Stimulated activated CD8-positive, alpha-beta memory T cell treated with anti-CD3 and anti-CD28 coated beads, Interleukin-7, amount 100 ng/mL, for 1 hour (primary cell): ENCODE measurements at places on chromosomes 11 and 22.

DNA sequence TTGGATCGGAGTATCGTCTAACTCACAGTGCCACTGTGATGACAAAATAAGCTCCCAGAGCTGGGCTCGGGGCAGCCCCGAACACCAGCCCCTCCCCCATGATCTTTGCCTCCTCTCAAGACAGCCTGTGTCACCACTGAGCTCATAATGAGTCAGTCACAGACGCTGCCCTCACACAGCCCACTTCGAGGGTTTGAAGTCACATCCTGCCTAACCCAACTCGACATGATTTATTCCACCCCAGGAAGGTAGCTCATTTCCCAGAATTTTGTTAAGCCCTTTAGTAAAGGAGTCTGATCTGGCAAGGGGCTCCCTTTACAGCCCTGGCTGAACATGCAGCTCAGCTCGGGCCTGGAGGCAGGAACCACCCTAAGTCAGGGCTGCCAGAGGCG, 22.8 kb downstream of the MYH9 start:
- DNase-seq: peak; percentile 65

- DNase-seq: no peak
These were observed 4.9 kb downstream of the TMEM109 start for GRCh38 chr11:60918939-60919265.

GRCh38 chr22:32776802-32777201, 24.7 kb upstream of the TIMP3 start:
- DNase-seq: no peak

- no peak for DNase-seq
These were observed 50.0 kb upstream of the SYT13 start for GRCh38 chr11:45336136-45336535.

DNA sequence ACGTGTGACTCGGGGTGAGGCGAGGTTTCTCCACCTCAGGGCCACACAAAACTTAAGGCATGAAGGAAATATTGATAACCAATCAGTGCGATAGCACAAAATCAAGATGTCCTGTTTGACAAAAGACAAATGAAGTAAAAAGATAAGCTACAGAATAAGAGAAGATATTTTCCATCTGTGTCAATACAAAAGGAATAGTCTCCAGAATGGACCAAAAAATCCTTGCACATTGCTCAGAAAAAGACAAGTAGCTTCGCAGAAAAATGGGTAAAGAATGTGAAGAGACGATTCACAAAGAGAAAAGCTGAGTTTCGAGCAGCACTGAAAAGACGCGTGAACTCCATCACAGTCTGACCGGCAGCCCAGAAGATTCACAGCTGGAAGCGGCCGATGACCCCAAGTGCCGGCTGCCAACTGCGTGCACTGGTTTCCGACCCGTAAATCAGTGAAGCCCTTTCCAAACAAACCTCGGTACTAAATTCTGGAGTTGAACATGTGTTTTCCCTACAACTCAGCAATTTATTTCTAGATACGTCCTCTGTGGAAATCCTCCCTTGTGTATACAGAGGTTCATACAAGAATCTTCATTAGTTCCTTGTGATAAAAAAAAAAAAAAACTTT, 308.4 kb downstream of the BRD1 start:
- DNase-seq: no peak

- DNase-seq: no peak
These were observed 10.5 kb downstream of the ARHGEF17 start for GRCh38 chr11:73318501-73319011.

DNA sequence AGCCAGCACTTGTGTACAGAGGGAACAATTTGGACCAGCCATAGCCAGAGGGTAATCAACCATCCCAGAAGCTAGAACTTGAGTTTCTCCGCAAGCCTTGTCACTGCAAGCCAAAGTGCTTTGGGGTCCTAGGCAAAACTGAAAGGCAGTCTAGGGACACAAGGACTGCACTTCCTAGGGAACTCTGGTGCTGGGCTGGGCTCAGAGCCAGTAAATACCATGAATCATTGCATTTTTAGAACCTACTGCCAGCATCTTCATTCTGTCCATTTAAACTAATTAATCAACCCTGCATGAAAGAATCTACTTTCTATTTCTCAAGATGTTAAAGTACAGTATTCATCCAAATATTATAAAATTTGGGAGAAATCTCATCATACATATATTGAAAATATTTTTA, 20.0 kb downstream of the PATE3 start:
- DNase-seq: no peak

- no peak for DNase-seq
These were observed 38.2 kb upstream of the LYVE1 start for GRCh38 chr11:10606536-10607208.

DNA sequence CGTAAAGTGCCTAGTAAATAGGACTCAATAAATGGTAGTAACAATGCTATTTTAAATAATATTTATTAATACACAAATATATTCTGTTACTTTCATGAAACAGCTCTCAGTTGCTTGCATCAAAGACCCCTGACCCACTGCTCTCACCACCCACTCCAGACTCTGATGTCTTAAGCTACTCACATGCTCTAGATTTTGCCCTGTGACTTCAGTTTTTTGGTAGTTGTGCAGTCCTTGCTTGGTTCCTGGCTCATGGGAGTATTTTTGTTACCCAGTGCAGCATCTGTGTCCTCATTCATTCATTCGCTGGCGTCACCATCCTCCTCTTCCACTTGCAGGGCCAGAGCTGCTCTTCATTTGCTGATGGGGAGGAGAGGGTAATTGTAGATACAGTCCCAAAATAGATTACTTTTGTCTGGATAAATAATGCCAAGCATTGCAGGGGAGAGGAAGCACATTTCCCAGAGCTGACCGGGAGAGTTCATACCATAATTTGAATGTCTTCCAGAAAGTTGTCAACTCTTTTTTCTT, 12.7 kb downstream of the MRPL48 start:
- DNase-seq: no peak

DNA sequence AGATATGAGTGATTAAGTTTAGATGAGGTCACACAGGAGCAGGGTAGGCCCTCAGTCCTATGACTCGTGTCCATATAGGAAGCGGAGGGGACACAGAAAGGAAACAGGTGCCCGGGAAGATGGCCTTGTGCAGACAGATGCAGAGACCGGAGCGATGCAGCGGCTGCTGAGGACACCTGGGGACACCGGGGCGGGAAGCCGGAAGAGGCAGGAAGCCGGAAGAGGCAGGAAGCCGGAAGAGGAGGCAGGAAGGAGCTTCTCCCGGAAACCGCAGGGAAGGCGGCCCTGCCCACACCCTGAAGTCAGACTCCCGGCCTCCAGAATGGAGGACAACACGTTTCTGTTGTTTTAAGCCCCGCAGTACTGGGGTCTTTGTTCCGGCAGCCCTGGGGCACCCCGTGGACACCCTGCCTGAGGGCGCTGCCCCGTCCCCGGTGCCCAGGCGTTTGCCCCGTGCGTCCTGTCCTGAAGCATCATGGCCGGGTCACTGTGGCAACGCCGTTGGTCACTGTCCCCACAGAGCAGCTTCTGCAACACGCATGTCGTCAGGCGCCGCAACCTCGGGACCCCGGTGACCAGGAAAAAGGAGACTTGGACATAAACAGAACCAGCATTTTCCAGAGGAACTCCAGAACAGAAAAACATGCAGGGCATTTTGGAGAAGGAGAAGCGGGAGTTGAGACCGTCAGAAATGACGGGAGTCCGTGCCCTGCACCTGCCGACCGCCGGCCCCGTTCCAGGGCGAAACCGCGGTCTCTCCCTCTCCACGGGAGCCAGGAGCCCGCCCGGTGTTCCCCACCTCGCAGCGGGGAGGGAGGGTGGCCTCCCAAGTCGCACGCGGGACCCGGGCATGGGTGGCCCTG, 103.4 kb downstream of the BRD1 start:
- DNase-seq: no peak

DNA sequence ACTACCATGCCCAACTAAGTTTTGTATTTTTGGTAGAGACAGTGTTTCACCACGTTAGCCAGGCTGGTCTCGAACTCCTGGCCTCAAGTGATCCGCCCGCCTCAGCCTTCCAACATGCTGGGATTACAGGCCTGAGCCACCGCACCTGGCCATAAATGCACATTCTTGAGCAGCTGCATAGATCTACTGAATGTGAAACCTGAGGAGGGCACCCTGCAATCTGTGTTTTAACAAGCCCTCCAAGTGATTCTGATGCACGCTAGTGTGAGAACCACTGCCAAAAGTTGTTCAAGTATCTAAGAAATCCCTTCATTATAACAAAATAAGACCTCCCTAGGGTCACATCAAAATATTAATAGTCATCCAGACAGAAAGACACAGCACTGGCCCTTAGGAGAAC, 89.3 kb downstream of the RDX start:
- no peak for DNase-seq

GRCh38 chr22:37428649-37429586, 1.6 kb upstream of the ELFN2 start:
- peak; percentile 15 for DNase-seq

DNA sequence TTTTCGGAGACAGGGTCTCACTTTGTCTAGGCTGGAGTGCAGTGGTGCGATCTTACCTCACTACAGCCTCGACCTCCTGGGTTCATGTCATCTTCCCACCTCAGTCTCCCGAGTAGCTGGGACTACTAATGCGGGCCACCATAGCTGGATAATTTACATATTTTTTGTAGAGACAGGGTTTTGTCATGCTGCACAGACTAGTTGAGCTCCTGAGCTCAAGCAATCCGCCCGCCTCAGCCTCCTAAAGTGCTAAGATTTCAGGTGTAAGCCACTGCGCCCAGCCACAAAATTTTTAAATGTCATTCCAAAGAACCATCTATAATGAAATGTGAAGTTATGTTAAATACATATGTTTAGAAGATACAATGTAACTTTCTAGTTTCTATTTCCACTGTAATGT, 4747.7 kb upstream of the OR11H1 start:
- no peak for DNase-seq

DNA sequence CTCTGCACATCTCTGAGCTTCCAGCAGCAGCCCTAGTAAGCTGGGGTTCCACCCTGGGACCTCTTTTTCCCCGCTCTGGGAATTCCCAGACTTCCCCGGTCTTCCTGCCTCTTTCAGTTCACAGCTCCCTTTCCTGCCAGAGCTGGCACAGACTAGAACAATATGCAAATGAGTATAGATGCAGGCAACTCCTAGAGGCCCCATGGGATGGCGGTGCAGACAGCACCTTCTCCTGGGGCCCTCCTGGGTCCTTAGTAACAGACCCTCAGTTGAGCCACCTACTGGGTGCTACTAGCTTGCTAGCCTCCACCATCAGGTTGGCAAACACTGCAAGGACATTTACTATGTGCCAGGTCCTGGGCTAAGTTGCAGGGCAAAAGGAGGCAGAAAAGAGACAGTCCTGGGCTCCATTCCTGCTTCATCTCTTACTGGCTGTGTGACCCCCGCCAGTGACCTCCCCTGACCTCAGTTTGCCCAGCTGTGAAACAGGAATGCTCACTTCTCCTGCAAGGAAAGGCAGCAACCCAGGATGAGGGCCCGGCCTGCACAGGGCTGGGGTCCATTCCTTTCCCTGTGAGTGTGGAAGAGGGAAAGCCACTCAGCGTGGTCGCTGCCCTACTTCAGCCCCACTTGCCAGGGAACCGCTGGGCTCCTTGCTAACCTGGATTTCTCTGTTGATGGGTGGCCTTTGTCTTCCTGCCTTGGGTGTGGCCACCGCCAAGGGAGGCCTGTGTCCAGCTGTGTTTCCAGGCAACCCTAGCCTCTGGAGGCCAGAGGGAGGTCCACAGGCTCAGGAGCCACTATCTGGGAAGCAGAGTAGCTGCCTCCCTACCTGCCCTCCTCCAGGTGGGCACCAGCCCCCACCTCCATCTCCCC, 7.3 kb downstream of the RELT start:
- DNase-seq: no peak

DNA sequence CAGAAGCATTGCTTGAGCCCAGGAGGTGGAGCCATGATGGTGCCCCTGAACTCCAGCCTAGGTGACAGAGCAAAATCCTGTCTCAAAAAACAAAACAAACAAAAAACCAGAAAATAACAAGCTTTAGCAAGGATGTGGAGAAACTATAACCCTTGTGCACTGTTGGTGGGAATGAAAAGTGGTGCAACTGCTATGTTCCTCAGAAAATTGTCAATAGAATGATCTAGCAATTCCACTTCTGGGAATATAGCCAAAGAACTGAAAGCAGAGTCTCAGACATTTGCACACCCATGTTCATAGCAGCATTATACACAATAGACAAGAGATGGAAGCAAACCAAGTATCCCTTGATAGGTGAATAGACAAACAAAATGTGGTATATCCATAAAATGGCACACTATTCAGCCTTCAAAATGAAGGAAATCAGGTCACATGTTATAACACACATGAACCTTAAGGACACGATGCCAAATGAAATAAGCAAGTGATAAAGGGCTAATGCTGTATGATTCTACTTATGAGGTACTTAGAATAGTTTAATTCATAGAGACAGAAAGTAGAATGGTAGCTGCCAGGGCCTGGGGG, 15.9 kb downstream of the KLHL22 start:
- DNase-seq: no peak

- no peak for DNase-seq
These were observed 7.2 kb downstream of the ATG16L2 start for GRCh38 chr11:72821221-72821919.

DNA sequence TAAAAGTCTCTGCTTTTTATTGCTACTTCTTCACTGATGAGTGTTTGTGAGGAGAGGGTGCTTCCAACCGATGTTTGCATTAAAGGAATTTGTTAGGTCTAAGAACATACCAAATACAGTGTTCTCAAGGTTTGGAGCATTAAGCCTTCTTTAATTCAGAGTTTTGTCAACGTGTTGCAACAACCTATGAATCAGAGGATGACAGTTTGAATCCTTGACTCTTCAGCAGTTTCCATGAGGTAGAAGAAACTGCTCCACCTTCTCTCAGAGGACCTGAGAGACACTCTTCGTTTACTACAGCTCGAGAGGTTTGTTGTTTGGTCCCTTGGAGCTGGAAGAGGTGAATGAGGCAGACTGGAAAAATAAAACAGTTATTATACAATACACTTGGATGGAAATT, 55.7 kb downstream of the NCAM1 start:
- no peak for DNase-seq

GRCh38 chr11:65911682-65912568, 6.9 kb downstream of the C11orf68 start:
- no peak for DNase-seq

- DNase-seq: no peak
These were observed 3.5 kb upstream of the ZP1 start for GRCh38 chr11:60863550-60864521.

DNA sequence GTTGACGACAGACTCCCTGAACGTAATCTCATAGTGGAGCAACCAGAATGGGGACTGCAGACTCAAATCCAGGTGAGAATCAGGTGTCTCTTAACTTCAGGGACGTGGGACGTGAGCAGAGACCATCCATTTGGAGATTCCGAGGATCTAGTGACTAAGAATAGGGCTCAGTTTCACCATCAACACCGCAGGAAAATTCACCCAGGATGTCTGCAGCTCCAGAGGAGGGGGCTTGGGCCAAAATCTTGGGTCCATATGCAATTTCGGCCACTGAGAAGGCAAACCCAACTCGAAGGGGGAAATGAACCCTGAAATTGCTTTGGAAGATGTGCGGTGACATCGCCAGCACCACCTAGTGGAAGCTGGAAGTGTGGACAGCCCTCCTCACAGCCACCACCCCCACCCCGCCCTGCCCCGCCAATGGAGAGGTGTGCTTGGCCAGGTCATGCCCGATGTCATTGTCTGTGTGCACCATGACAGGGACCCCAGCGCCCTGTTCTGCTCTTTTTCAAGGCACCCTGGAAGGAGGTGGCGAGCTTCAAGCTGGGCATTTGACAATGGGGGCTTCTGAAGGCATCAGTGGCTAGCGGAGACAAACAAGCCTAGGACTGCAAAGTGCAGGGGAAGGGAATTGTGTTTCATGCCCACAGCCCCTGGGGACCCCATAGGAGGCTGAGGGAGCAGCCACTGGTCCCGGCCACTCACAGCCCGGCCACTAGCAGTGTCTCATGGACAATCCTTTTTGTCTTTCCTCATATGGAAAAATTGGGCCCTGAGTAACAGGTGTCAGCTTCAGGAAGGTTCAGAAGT, 24.8 kb downstream of the APOL1 start:
- DNase-seq: peak; percentile 31

- no peak for DNase-seq
These were observed 8.5 kb upstream of the GRAMD1B start for GRCh38 chr11:123421589-123421988.
